ENCODE measurements at places on chromosomes 2 and 18. TPM values are rescaled to one million over a fixed set of nuclear protein-coding genes. Genes with fewer than 3 reads are reported as not detected.
A peak's percentile ranks its signal among the peaks of the same experiment; 100 is the strongest.

DNA sequence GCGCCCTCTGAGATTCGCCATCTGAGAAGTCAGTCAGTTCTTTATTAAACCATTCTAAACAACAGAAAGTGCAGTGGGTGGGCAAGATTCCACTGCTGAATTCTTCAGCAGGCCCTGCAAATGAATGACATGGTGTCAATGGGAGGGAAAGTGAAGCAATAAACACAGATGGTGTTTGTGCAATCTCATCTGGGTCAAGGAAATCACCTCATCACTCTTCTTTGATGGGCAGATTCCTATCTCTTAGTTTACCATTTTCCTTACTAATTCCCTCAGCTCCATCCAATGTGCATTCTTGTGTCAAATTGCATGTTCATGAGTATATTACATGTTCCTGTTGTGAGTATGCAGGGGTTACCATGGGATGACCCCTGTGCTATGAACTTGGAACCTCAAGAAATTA lies 100.7 kb upstream of the CYP1B1 start:
- no peak for DNase-seq

Gene EML6
- total RNA-seq, result 47.2 TPM

- DNase-seq, result no peak
Observed at GRCh38 chr2:149018981-149019380, 19.5 kb upstream of the LYPD6B start.

GRCh38 chr2:68974251-68974650 lies at the start of gene GKN1:
Gene GKN1, plus strand, starts transcription at chr2:68974636. Its CDS starts 42 bp downstream, at chr2:68974678.
- no peak for DNase-seq

DNA sequence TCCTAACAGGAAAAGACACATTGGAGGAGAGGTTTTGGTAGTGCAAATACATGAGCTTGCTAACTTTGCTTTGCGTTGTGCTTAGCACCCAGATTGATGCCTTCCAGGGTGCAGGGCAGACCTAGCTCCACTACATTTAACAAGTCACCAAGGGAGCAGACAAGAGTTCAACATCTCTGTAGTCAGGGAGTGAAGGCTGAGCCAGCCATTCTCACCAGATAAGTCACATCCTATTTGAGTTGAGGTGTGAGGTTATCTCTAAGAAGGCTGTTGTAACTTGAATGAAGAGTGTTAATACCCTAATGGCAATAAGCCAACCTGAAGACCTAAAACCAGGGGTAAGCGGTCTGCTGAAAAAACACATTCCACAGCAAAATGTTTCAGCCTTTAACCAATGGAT lies 69.6 kb upstream of the DSEL start:
- DNase-seq, result no peak

DNA sequence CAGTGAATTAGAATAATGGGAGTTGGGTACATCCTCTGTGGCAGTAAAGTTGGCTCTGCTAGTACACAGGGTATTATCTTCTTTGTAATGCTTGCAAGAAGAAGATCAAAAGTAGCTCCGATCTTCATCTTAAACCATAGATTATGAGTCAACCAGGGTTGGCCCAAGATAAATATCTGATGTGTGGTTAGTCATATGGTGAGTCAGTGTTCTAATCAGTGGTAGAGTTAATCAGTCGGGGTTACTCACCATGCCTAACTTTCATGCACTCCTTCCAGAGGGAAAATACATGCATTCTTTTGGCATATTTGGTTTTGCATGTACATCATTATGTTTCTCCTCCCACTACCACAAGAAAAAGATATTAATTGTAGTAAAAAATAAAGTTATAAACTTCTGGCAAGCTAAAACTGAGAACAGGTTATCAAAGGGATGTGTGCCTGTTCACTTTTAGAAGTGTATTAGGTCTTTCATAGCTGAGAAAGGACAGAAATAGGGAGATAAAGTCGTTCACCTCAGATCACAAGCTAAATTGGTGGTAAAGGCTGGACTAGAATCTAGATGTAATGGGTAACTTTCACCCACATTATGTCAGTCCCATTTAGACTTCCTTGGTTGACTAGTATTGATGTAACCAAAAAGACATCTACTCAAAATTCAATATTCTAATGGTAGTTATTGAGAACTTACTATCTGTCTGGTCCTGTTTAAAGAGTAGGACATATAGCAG lies 684.4 kb downstream of the IRS1 start:
- no peak for DNase-seq

GRCh38 chr2:223727562-223727961 lies 109.8 kb downstream of the AP1S3 start:
- DNase-seq, result peak; percentile 62

Gene RIT2
- not detected for total RNA-seq

- no peak for DNase-seq
Observed at GRCh38 chr2:217691920-217692666, 310.7 kb downstream of the TNS1 start.

Gene ZNG1B
- total RNA-seq, result 46.8 TPM

Gene PLGLB1
- total RNA-seq, result 16.9 TPM

DNA sequence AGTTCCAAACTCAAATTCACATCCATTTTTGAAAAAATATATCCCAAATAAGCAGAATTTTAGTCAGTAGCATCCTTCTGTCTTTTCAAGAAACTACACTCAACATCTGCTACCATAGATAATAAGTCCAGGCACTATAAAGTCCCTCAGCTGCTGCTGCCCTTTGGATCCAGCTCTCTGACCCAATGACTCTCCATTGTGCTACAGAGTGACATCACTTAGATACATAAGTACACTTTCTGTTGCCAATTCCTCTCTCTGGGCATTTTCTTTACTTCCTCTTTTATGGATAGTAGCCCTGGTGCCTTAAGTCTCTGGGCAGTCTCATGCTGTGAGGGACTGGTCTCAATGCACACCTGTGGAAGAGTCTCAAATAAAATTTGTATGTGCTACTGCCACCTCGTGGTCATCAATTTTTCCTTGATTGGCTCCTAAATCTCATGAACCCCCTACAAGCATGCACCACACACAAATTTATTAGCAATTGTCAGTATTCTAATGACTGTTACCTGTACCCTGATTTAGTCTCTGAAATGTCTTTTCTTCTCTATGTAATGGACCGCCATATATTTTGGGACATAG lies 219.2 kb downstream of the LRP1B start:
- peak; percentile 10 for DNase-seq

Gene C2orf72
- not detected for total RNA-seq

Gene TCF23
- 0.10 TPM for total RNA-seq

DNA sequence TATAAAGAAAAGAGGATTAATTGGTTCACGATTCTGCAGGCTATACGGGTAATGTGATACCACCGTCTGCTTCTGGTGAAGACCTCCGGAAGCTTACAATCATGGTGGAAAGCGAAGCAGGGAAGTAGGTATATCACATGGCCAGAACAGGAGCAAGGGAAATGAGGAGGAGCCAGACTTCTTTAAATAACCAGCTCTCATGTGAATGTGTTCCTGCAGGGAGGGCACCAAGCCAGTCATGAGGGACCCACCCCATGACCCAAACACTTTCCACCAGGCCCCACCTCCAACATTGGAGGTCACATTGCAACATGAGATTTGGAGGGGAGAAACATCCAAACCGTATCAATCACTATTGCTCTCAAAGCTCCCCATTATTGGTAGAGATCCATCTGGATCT lies 61.8 kb downstream of the EFEMP1 start:
- no peak for DNase-seq

Gene MREG
- total RNA-seq, result 5.7 TPM

Gene KCTD1
- 4.1 TPM for total RNA-seq

Gene KCMF1
- total RNA-seq, result 73.1 TPM

Gene CYS1
- total RNA-seq, result not detected

GRCh38 chr2:147910990-147911473 lies 66.2 kb downstream of the ACVR2A start:
- peak; percentile 63 for DNase-seq

DNA sequence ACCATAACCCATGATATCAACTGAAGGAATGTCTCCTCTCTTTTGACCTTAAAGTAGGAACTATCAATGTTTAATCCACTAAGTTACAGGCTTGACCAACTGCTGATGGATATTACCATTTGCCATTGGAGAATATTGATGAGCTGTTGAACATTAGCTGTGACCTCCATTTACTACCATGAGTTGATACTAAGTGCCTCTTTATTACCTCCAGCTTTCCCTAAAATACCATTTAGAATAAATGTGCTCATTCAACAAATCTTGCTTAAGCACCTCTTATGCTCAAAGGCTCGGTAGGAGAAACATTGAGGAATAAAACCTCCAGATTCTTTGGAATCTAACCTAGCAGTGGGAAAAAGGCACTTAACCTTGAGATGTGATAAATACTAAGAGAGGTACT lies 81.2 kb downstream of the FAM124B start:
- DNase-seq, result no peak

DNA sequence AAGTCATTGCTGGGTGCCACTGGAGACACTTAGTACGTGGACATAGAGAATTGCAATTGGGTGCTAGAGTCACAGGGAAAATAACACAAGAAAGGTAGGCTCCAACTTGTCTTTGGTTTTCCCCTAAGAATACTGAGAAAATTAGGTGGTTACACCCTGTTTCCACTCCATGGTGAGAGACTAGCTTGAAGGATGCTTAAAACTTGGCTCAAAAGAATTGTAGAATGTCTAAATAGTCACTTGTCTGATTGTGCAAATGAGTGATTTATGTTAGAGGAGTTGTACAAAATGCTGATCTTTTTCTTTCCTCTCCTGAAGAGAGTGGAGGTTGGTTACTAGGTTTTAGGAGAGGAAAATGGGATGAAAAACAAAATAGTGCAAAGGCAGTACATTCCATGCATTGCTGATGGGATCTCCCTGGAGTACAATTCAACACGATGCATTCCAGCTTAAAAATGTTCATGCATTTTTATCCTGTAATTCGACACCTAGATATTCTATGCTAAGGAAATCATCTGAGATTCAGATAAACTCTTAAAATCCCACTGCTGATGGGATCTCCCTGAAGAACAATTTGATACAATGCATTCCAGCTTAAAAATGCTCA lies 2.2 kb upstream of the SERPINB12 start:
- DNase-seq, result no peak

Gene AFG3L2
- 40.7 TPM for total RNA-seq

GRCh38 chr2:184677171-184677570 lies 78.8 kb downstream of the ZNF804A start:
- no peak for DNase-seq

- DNase-seq, result peak; percentile 4
Observed at GRCh38 chr2:138689705-138690104, 90.5 kb downstream of the NXPH2 start.

Gene SERPINB4
- total RNA-seq, result not detected

GRCh38 chr2:74856004-74856578 lies 22.2 kb downstream of the HK2 start:
- no peak for DNase-seq

Gene LYG2
- total RNA-seq, result not detected

Gene INO80C
- total RNA-seq, result 37.9 TPM

Gene TUBB6
- total RNA-seq, result 30.4 TPM

- DNase-seq, result no peak
Observed at GRCh38 chr2:41720331-41721251, 327.2 kb upstream of the PKDCC start.

Gene SERPINB10
- not detected for total RNA-seq

GRCh38 chr2:27954221-27954673 lies 63.7 kb downstream of the BABAM2 start:
- DNase-seq, result no peak

Gene SP3
- 164 TPM for total RNA-seq

DNA sequence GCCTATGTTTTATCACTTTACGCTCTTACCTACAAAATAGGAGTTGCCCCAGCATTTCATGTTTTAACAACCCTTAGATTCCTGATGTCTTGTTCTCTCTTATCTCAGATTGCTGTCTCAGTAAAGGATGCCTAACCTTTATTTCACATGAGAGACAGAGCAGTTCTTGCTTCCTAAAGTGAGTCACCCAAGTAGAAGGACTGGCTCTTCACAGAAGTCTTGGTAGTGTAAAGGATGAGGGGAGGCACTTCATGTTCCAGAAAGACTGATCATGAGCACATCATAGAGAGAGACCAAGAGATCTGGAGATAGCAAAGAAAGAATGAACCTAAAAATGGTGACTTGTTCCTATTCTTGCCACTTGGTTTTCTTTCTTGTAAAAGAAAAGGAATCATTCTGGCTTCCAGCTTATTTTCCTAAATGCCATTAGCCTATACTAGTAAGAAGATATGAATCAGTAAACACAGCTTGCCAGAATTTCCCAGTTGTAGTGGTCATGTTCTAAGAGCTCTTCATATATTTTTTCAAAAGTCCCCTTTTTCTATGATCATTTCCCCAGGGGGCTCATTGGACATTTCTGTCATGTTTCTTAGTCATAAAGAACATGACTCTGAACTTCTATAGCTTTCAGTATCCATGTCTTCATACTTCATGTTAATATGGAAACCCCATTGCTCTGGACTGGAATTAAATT lies 54.9 kb downstream of the MAPRE2 start:
- no peak for DNase-seq

Gene CCDC148
- total RNA-seq, result not detected

- peak; percentile 80 for DNase-seq
Observed at GRCh38 chr2:6865346-6866274, at the start of gene CMPK2. Gene CMPK2, minus strand, starts transcription at chr2:6865907. Its CDS starts 211 bp downstream, at chr2:6865696.

GRCh38 chr2:30514134-30514847 lies 67.2 kb downstream of the LCLAT1 start:
- DNase-seq, result no peak

Gene RAB6C
- total RNA-seq, result not detected

- no peak for DNase-seq
Observed at GRCh38 chr2:240155745-240156390, 15.4 kb upstream of the OTOS start.

GRCh38 chr2:182915369-182916326 lies 49.2 kb upstream of the FRZB start:
- no peak for DNase-seq

DNA sequence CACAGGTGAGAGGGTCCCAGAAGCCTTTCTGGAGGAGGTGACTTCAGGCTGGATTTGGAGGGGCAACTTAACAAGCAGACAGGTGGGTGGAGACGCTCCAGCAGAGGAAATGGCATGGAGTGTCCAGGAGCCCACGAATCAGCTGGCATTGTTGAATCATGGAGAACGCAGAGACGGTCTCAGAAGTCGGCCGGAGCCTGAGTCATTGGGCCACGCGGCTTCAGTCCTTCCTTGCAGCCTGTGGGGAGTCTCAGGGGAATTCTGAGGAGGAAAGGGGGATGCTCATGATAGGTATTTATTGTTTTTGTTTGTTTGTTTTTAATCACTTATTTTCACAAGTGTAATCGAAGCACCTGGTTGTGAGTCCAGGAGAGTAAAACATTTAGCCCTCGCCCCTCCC lies 184.6 kb upstream of the HDAC4 start:
- no peak for DNase-seq

DNA sequence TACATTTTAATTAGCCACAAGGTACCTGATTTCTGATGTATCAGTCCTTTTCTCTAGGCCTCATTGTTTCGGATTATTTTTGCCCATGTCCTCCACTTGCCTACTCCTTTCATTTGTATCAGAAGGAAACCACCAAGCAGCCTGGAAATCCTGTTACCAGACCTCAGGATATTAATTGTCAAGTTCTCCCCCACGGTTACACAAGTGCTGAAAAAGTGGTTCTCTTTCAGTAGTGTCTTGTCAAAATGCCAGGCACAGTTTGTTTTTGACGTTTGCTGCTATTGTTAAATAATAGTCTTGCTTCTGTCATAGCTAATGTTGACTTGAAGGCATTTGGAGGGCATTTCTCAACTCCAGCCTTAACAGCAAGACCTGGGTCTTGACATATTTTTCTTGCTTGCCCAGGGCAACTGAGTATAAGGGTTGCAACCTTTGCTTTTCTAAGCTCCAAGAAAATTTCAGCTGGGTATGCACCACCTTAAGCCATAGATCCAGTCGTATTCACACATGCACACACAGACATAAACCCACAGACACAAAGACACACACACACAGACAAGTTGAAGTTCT lies 31.0 kb downstream of the INSIG2 start:
- DNase-seq, result no peak

Data from B cell (primary cell).